Stimulated activated CD4-positive, alpha-beta T cell treated with anti-CD3 and anti-CD28 coated beads, Interleukin-4, amount 100 ng/mL, for 1 hour (primary cell): ENCODE measurements at places on chromosomes 6 and 20.

DNA sequence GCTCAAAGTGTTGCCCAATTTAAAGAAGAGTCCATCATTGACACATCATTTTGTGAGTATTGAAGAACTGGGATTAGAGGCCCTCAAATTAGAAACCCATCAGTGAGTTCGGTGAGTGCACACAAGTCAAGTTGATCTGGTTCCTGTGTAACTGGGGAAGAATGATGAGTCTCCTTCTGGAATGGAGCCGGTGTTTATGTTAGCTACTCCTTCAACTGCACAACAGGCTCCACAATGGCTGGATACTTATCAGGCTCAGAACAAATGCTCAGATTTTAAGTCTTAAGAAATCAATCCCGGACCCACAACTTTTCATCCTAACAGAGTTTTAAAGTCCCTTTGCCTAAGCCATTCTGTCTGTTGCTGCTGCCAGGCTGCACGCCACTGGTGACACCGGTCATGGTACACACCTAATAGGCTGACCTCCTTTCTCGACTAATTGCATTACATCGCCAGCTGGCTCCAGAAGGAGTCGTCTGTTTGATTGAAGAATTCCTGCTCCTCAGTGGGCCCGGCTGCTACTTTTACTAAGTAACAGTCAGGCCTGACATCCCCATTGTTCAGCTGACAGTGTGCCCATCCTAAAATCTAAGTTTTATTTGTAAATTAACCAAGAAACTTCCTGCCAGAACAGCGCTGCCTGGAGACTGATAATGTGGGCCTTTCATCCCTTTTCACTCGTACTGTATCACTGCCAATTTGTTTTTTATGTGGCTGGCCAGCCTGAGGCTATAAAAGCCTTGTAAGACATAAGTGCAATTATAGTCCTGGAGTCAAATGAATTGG, 130.4 kb downstream of the INSM1 start:
- DNase-seq, result no peak

DNA sequence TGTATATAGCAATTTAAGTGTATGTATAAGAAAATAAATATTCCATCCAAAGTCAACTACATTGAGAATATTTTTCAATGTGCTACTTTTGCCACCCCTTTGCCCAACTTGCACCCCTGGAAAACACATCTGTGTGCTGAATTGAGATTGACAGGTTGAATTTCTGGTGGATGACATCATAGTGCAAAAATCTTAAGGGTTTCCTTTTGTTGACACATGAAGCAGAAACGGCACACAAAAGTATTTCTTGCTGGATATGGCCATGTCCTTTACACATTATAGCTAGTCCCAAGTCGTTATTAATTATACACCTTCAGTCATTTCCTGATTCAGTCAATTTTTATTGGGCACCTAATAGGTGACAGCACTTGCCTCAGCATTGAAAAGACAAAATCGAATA, 188.7 kb upstream of the FBXL4 start:
- DNase-seq, result no peak

DNA sequence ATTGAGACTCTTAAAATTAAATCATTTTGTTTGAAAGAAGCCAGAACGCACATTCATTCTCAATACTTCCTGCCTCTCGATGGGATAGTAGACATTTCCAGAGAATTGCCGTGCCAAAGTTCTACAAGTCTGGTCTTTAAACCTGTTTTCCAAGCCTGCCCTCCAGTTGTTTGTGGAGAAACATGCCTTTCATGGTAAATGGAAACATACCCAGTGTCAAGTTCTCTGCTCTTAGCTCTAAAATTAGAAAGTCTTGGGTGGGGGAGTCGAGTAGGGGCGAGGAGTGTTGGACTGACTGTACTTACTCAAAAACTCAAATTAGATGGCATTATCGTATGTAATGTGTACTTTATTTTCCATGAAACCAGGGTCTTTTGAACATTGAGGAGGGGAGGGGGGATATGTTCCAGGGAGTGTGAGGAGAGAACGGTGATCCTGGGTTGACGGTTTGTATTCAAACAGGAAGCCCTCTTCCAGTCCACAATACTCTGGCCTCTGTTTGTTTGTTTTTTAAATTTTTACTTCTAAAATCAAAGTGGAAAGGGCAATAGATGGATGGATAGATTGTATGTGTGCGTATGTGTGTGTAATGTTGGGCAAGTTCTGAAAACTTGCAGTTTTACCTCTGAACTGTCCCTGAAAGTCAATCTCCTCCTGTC, 106.8 kb upstream of the ARMC2 start:
- no peak for DNase-seq

DNA sequence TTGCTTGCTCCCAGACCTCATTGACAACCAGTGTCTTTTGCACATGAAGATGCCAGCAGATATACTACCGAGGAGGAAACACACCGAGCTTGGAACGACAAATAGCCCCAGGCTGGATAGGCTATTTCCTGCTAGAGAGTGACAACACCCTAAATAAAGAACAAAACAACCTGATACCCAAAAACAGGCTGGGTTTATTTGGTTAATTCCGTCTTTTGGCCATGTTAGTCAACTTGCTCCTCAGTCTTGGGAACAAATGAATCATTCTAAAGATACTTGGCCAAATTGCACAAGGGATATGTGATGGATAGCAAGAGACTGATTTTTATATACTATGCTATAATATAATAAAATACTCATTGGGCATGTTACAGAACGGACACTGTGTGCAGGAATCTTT, 11.5 kb upstream of the MUC22 start:
- DNase-seq, result no peak

DNA sequence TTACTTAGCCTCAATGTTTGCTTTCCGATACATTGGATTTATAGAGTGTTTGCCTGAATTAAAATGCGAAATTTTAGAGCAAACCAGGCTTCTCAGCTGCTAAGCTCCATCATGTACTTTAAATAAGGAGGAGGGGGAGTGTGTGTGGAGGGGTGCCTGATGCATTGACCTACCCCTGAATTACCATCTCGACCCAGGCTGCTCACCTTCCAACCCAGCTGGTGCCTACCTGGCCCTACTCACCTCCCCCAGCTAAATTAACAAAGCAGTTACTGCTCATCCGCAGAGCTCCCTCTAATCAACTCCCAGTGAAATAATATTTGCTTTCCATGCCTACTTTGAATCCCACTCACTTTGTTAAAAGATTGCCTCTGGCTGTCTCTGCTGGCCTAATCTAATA, 544.5 kb downstream of the MAFB start:
- DNase-seq, result no peak

GRCh38 chr20:44188752-44189151, 1.8 kb upstream of the JPH2 start:
- DNase-seq, result no peak

- no peak for DNase-seq
Measured at GRCh38 chr20:14445310-14445709, 107.9 kb upstream of the FLRT3 start.

DNA sequence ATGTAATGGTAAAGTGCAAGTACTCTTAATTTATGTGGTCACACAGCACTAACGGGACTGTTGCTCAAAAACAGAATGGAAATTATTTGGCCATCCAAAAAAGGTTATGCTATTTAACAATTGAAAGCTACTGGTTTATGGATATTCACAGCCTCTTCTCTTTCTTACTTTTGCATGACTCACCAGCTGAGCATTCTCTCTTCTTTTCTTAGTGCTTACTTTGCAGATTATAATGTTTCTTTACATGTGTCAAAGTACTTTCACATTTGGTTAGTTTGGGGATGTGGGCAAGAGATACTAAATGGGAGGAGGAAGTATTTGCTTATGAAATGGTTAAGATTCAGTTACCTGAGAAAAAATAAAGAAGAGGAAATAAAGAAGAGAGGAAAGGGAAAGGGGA, 610.5 kb downstream of the HTR1B start:
- no peak for DNase-seq

- no peak for DNase-seq
Measured at GRCh38 chr6:93474733-93475179, 55.4 kb upstream of the EPHA7 start.

- no peak for DNase-seq
Measured at GRCh38 chr6:150118203-150118602, 24.6 kb upstream of the PPP1R14C start.

DNA sequence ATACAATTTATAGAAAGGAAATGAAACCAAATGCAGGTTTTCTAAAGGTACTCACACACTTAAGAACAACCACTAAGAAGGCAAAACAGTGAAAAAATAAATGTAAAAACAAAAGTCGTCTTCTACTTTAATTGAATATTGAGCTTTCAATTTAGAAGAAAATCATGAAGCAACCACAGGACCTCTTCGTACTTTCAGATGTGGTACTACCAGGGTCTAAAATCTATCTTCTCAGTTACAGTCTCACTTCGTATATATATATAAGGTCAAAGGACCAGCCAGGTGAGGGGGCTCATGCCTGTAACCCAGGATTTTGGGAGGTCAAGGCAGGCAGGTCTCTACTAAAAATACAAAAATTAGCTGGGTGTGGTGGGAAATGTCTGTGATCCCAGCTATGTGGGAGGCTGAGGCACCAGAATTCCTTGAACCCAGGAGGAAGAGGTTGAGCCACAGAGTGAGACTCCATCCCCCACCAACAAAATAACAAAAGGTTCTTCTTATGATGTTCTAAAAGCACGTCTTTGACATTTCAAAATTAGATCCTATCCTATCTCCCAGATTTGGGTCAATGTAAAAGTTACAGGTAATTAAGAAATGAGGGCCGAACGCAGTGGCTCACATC, 12.5 kb downstream of the ROMO1 start:
- no peak for DNase-seq

DNA sequence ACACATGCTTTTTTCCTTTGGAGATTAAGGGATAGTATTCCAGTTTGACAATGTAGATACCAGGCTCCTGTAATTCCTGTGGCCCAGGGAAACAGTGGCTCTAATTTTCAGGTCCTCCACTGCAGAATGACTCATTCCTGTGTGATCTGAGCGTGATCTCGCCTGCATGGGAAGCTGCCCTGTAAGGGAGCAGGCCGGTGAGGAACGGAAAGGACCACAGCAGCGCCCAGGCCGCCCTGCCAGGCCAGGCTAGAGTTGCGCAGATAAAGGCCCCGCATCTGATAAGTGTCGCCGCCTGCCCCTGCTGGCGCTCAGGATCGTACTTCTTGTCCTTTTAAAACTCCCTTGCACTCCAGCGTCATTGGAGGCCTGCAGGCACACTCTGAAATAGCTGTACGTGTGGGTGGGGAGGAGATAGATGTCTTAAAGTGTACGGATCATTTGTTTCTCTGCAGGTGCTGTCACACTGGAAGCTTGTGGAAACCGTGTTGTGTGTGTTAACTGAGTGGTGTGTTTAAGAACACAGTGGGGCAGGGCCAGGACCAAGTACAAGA, 60.7 kb downstream of the SYNJ2 start:
- DNase-seq, result no peak

DNA sequence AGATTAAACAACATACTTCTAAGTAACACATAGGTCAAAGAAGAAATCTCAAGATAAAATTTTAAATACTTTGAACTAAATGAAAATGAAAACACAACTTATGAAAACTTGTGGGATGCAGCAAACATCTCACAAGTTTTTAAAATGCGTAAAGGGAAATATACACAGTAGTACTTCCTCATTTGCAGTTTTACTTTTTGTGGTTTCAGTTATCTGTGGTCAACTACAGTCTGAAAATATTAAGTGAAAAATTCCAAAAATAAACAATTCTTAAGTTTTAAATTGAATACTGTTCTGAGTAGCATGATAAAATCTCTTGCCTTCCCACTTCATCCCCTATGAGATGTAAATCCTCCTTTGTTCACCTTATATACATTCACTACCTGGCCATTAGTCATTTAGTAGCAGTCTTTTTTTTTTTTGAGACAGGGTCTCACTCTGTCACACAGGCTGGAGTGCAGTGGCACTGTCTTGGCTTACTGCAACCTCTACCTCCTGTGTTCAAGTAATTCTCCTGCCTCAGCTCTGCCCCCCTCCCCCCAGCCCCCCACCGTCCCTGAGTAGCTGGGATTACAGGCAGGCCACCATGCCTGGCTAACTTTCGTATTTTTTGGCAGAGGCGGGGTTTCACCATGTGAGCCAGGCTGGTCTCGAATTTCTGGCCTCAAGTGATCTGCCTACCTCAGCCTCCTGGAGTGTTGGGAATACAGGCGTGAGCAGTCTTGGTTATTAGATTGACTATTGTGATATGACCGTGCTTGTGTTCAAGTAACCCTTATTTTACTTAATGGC, 154.6 kb upstream of the AHI1 start:
- no peak for DNase-seq

DNA sequence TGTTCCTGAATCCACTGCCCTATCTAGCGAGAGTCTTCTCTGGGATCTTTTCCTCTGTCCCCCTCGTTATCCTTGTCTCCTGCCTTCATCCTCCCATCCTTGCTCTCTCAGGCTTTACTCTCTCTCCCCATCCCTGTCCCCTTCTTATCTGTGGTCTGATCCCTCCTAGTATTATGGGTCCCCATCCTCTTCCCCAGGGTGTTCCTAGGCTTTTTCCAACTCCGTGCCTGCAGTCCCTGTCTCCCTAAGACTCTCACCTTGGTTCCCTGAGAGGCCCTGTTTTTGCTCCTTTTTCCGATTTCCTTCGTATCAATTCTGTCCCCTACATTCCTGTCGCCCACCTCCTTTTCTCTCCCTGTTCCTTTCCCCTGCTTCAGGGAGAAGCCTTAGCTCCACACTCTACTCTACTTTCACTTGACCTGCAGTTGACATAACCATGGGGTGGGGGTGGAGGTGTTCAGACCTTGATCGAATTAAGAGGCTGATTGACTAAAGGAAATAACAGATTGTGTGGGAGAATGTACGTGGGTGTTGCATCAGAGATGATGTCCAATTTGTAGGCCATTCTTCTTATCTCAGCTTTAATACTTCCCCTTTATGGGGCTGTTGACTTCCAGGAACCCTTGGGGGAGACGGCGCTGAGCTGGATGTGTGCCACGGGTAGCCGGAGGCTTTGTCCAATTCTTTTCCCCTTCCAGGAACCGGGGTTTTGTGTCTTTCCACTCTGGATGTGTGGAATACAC, 905 bp downstream of the PPARD start:
- DNase-seq, result no peak

DNA sequence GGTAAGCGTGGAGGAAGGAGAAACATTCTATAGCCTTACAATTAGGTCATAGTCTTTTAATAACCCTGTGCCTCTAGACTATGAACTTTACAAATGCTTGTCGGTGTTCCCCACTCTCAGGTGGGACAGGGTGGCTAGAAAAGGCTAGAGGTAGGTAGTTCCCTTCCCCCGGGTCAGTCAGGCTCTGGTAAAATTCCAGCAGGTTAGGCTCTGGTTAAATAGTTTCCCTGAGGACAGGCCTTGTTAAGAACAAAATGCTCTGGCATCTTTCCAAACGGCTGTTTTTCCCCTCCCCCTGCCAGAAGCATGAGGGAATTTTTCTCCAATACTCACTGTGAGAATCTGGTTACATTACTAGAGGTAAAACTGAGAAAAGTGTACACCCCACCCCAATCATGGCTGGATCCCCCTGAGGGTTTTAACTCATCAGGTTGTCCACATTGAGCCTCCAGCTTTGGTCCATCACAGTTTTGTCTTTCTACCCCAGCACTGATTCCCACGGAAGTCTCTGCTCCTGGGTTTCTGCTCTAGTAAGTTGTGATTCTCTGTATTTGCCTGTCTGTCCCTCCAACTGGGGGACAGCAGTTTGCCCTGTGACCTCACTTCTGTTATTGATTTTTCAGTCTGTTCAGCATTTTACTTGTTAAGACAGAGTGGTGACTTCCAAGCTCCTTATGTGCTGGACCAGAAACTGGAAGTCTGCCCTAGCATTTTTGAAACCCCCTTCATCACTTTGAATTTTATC, 84.7 kb upstream of the ADGRF1 start:
- no peak for DNase-seq

GRCh38 chr6:109690373-109690736, 647 bp downstream of the AK9 start:
- DNase-seq, result peak; percentile 74
